ENCODE measurements at places on chromosomes 2 and 18. TPM values are rescaled to one million over a fixed set of nuclear protein-coding genes. Genes with fewer than 3 reads are reported as not detected.
A peak's percentile ranks its signal among the peaks of the same experiment; 100 is the strongest.

- no peak overlapping the region for H3K4me3 ChIP-seq
- no peaks in the 10 kb centered on the region for H3K4me1 ChIP-seq
- H3K27me3 ChIP-seq = no peaks in the 10 kb centered on the region
- no peaks in the 10 kb centered on the region for H3K36me3 ChIP-seq
- no peak overlapping the region for H3K27ac ChIP-seq
Observed at GRCh38 chr2:150339951-150340350, 147.5 kb downstream of the RND3 start.

Gene EML6
- total RNA-seq = 0.49 TPM

Gene MEP1B
- total RNA-seq = not detected

Gene LOXL3
- 0.35 TPM for total RNA-seq

DNA sequence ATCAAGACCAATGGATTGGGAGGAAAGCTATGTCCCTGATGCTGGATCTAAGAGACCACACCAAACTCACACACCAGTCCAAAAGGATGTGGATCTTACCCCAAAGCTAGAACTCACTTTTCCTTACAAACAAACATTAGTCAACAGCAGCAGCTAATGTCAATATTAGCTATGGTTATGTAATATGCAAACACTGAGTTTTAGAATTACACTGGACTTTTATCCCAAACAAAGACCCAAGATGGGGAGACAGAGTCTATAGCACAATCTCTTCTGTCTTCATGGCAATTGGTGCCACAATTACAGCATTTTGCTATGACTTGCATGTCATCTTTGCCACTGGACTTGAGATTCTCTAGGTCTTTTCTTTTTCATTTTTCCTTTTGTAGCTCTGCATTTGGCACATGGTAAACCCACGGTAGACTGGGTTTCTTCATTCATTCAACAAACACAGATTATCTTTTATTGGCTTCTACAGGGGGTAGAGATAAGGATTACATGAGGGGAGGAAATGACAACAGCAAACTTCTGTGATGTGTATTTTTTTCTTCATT, 59.0 kb downstream of the SPRED2 start:
- peaks cover 10% of the 10 kb centered on the region for H3K4me1 ChIP-seq
- H3K4me3 ChIP-seq = no peak overlapping the region
- peaks cover 10% of the 10 kb centered on the region for H3K27me3 ChIP-seq
- no peak overlapping the region for H3K27ac ChIP-seq
- no peak for DNase-seq

GRCh38 chr2:42758751-42759150, 5.2 kb downstream of the OXER1 start:
- no peaks in the 10 kb centered on the region for H3K36me3 ChIP-seq
- H3K27me3 ChIP-seq = no peaks in the 10 kb centered on the region
- H3K4me1 ChIP-seq = no peaks in the 10 kb centered on the region
- H3K4me3 ChIP-seq = no peak overlapping the region
- no peak overlapping the region for H3K27ac ChIP-seq
- no peak for DNase-seq

DNA sequence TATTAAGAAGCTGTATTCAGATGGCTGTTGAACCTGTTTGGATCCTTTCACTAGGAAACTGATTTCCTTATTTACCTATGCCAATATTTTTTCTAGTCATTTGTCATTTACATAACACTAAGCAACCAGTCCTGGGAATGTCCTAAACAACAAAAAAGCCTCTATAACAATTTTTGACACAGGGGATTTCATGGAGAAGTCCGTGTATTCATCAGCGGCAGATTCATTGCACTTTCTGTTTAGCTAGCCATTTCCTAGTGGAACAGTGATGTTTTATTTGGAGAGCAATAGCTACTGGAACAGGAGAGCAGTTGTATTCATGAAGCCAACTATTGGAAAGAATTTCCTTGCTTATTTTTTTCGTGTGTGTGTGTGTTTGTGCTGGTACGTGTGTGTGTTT, 604.3 kb upstream of the POU3F3 start:
- no peak overlapping the region for H3K27ac ChIP-seq
- H3K4me1 ChIP-seq = no peaks in the 10 kb centered on the region
- no peaks in the 10 kb centered on the region for H3K27me3 ChIP-seq

- no peaks in the 10 kb centered on the region for H3K36me3 ChIP-seq
- H3K4me3 ChIP-seq = no peak overlapping the region
- peak; percentile 43 for DNase-seq
- no peak overlapping the region for H3K27ac ChIP-seq
- H3K27me3 ChIP-seq = no peaks in the 10 kb centered on the region
Observed at GRCh38 chr2:119753041-119753929, 6.4 kb upstream of the PTPN4 start.

DNA sequence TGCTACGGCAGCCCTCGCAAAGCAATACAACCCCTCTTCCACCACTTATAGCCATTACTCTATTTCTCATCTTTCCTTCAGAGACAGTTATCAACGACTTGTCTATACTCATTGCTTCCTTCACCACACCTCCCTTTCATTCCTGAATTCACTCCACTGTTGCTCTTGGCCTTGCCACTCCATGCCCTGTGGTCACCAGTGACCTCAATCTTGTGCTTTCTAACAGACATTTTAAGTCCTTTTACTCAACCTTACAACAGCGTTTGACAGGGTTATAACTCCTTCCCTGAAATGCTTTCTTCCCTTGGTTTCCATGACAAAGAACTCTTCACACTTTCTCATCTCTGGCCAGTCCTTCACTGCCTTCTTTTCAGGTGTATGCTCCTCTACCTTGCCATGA, 90.6 kb upstream of the CCDC141 start:
- no peak overlapping the region for H3K4me3 ChIP-seq
- H3K27ac ChIP-seq = no peak overlapping the region
- H3K4me1 ChIP-seq = no peaks in the 10 kb centered on the region
- no peak for DNase-seq
- no peaks in the 10 kb centered on the region for H3K36me3 ChIP-seq

Gene GALNT13
- total RNA-seq = not detected

DNA sequence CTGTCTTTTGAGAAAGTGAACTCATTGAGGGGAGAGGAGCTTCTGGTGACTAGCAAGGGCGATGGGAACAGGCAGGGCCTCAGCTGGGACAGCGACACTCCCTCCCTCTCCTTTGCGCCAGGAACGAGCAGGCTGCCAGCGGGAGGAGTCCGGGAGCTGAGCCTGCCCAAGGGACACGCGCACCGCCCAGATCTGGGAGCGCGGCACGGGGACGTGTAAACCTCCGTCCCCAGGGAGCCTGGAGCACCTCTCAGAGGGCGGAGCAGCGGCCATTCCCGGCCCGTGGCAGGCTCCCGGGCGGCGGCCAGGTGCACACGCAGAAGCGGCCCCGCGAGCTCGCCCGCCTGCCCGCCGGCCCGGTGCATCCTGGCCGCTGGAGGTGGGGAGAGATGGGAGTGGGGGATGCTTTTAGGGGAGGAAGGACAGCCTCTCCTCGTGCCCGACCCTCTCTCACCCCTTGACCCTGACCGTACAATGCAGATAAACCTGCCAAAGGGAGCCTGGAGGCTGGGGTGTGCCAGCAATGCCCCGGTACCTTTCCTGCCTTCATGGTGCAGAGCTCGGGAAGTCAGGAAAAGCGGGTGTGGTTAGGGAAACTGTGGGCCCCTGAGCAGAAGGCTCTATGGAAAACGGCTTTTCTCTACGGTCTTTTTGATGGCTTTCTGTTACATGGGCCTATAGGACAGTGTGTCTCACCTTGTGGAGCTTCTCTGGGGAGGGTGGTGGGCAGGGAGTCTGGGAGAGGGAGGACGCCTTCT, 2.2 kb downstream of the AQP4 start:
- DNase-seq = no peak
- H3K27me3 ChIP-seq = peaks cover 17% of the 10 kb centered on the region
- H3K4me3 ChIP-seq = no peak overlapping the region
- H3K27ac ChIP-seq = no peak overlapping the region
- H3K36me3 ChIP-seq = no peaks in the 10 kb centered on the region
- no peaks in the 10 kb centered on the region for H3K4me1 ChIP-seq

- H3K4me3 ChIP-seq = no peak overlapping the region
- H3K27ac ChIP-seq = no peak overlapping the region
- H3K27me3 ChIP-seq = no peaks in the 10 kb centered on the region
- no peaks in the 10 kb centered on the region for H3K36me3 ChIP-seq
Observed at GRCh38 chr2:203673933-203674332, 32.5 kb upstream of the CD28 start.

Gene SLC9A4
- total RNA-seq = 0.10 TPM

DNA sequence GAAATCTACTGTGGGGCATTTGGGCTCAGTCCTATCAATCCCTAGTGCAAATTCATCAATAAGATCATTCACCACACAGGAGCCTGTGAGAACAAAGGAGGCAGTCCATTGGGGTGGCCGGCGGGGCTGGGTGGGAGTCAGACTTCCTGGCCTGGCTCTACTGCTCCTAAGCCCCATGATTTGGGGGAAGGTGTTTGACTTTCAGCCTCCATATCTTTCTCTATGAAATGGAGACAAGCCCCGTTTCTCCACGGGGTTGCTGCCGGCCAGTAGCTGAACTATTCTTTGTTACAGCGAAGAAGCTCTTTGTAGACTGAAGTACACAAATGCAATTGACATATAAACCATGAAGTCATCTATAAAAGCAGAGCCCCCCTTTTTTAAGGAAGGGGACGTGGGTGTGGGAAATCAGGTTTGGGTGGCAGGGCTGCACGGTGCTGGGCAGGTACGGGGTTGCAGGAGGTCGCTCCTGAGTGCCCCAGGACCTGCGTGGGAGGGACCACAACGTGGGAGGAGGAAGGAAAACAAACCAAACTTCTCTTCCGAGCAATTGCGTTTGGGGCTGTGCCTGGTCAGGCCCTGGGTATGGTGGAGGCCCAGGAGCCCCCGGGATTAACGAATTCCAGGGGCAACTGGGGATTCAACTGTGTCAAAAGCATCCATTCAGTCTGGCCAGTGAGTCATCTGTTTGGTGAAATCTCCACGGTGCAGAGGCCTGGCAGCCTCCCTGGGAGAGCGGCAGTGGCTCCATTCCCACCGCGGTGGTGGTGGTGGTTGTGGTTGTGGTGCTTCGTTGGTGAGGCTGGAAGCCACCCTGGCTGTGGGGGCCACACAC, 18.2 kb downstream of the FBLN7 start:
- no peaks in the 10 kb centered on the region for H3K36me3 ChIP-seq
- H3K27me3 ChIP-seq = no peaks in the 10 kb centered on the region
- peak overlapping the region; percentile 43 for H3K4me3 ChIP-seq
- peak overlapping the region; percentile 74 for H3K27ac ChIP-seq

All from activated naive CD4-positive, alpha-beta T cell treated with anti-CD3 and anti-CD28 coated beads for 36 hours (primary cell).